Kidney tubule cell (primary cell): ENCODE measurements at places on chromosomes 12 and 14.
A peak's percentile ranks its signal among the peaks of the same experiment; 100 is the strongest.

DNA sequence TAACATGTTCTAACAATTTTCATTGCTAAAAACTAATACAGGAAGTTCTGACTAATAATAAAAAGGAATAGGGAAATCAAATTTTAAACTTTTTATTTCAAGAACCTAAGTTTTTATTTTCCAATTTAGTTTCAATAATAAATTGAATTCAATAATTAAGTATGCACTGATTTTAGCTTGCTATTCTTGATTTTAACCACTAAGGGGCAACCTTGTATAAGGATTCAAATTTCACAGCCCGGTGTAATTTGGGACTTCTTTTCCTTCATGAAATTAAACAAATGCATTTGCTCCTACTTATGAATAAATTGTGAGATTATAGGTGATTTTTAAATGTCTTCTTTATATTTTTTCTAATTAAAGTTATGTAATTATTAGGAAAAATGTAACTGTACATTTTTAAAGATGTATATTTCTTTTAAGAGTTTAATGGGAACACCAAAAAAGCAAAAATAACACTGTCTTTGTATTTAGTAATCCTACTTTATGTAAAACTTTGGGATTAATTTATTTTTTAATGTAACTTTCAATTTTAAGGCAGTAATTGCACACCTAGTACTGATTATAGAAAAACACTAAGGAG lies 241.4 kb upstream of the PDZRN4 start:
- peak; percentile 51 for DNase-seq

DNA sequence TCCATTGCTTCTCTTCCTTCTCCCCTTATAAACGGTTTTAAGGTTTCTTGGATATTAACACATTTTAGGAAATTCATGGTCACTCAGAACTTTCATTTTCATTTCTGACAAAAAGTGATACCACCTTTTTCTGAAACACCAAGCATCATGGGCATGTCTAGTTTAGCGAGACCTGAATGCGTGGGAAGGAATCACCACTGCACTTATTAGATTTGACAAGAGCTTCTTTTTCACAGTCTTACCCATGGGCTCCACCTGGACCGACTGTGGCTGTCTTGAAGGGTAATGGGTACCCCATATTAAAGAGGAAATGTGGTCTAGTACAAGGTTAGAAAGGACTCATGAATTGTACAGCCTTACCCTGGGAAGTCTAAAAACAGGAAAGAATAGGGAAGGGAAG lies 95.4 kb downstream of the KCNK10 start:
- DNase-seq = no peak

GRCh38 chr14:104428333-104428851 lies 151.2 kb upstream of the C14orf180 start:
- no peak for DNase-seq

GRCh38 chr12:1595026-1595561 lies 713 bp upstream of the FBXL14 start:
- DNase-seq = no peak

GRCh38 chr12:50922820-50923219 lies 29.5 kb upstream of the HIGD1C start:
- DNase-seq = no peak

- no peak for DNase-seq
These were observed 219.3 kb upstream of the EEA1 start for GRCh38 chr12:93148412-93148811.

DNA sequence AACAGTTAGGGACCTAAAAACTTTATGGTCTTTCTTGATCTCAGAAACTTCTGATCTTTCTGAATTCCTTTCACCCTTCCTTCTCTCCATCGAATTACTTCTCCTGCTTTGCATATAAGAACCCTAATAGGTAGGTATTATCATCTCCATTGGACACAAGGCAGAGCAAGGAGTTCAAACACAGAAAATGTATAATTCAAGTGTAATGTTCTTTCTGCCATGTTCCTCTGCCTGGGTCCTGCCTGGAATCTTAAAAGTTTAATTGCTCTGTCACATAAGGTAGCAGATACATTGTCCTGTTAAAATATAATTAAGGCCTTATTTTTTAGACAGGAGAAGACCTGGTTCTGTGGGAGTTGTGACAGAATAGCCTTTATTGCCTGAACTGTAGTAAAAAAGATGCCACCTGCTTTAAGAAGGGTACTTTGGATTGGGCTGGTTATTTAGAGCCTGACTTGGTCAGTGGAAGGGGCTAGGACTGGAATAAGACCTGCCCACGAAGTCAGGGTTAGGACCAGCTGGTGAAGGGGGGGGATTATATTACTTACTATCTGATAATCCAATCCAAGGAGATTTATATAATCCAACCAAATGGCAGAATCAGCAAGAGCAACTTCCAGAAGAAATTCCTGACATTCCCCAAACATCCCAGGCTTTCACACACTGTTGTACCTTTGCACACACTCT lies 10.4 kb downstream of the G2E3 start:
- DNase-seq = peak; percentile 17

GRCh38 chr12:113220593-113221180 lies 577 bp upstream of the TPCN1 start:
- DNase-seq = no peak

GRCh38 chr14:54121466-54122027 lies 164.9 kb upstream of the BMP4 start:
- DNase-seq = no peak

DNA sequence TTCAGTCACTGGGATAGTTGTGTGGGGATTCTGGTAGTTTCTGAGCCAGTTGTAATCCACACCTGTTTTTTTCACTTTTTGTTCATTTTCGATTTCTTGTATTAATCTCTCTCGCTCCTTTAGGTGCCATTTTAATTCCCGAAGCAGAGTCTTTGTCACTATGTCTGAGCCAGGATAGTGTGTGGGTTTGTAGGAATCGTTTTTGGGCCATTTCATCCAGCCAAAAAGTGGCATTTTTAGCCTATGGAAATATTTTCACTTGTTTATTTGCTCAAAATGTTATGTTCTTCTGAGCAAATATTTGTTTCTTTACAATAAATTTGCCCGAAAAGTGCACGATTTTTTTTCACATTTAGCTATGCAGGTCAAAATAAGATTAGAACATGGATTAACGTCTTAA lies 867 bp downstream of the RD3L start:
- no peak for DNase-seq

DNA sequence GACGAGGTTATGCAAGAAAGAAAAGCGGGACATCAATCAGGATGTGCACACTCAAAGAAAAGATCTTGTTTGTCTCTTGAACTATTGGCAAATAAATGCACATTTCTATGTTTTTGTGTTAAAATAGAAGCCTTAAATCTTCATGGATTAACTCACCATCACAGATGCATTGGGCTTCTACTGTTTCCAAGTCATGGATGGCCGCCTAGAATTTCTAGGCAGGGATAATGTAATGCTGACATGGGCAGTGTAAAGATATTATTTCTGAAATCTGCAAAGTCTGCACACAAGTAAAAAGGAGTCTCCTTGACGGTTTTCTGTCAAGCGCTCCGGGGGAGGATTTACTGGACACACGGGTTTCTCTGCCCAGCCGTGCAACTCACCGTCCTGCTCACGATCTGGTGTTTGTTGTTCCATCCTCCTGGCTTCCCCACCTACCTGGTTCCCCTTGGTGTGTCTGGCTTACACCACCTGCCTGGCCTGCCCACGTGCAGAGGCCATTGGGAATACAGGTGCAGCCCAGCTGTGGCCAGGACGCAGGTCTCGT lies 103.3 kb upstream of the FZD10 start:
- no peak for DNase-seq

GRCh38 chr12:128920468-128920867 lies 67.2 kb downstream of the GLT1D1 start:
- DNase-seq = no peak

DNA sequence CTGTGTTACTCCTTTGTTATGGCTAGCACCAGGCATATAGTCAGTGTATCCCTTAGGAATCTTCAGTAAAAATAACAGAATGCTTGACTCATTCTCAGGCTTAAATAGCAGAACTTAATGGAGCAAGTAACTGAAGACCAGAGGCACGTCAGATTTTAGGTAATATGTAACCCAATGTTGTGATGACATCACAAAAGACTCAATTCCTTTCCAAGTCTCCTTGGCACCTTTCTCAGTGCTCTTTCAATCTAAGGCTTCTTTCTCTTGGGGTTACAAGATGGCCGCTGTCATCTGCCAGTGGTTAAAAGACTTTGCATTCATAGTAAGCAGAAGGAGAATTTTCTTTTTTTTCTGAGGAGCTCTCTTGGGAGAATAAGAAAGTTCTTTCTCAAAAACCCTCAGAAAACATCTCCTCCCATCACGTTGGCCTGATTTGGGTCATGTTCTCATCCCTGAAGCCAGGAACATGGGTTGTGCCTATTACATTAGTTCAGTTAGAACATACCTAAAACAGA lies 33.4 kb upstream of the DCN start:
- DNase-seq = peak; percentile 99

GRCh38 chr12:12791756-12792369 lies 6.4 kb downstream of the APOLD1 start:
- peak; percentile 11 for DNase-seq

GRCh38 chr12:113407931-113408600 lies 4.4 kb upstream of the SDS start:
- no peak for DNase-seq
